Umbilical cord (tissue), 2 donors: ENCODE measurements at places on chromosomes 11 and 22.
A peak's percentile ranks its signal among the peaks of the same experiment; 100 is the strongest.

GRCh38 chr22:48297296-48297695, 1530.4 kb downstream of the BRD1 start:
- no peak for DNase-seq

- no peak for DNase-seq
Observed at GRCh38 chr22:48205161-48205560, 1442.7 kb downstream of the TBC1D22A start.

DNA sequence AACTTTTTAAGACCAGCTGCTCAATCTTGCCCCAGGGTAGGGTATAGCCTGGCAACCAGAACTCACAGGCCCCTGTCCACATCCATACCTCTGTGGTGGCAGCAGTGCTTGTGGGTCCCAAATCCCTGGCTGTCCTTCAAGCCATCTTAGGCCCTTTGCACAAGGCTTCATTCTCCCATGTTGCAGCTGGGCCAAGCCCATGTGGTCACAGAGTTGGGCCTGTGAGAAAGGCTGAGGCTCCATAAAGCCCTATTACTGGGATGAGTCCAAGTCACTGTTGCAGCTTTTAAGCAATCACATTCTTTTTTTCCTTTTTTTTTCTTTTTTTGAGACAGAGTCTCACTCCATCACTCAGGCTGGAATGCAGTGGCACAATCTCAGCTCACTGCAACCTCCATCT, 47.9 kb upstream of the SLC25A1 start:
- DNase-seq = no peak

DNA sequence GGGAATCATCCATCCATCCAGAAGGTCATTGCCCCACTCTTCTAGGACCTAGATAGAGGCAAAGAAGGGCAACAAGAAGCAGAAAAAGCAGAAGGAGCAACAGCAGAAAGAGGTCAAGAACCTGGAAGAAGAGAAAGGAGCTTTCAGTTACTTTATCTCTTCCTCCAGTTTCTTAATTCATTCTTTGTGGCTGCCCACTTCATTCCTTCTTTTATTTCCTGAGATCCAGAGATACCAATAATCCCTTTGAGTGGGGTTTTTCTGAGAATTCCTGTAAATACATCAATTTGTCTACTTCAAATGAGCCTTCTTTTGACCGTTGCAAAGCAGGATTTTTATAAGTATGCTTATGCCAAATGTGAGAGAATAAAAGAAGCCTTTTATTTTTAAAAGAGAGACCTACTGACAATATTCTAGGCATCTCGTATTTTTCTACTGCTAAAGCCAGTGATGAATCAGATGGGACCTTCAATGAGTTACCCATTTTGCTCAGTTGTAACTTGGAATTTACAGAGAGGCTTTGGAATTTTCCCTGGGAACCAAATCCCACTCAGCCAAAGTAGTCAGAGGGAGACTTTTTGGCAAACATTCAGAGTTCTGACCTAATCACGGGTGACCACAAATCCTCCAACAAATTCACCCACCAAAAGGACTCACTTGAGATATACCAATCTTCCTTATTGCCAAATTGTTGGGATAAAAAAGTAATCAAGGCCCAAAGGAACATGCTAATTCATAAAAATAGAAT, 54.9 kb downstream of the ZC3H12C start:
- no peak for DNase-seq

DNA sequence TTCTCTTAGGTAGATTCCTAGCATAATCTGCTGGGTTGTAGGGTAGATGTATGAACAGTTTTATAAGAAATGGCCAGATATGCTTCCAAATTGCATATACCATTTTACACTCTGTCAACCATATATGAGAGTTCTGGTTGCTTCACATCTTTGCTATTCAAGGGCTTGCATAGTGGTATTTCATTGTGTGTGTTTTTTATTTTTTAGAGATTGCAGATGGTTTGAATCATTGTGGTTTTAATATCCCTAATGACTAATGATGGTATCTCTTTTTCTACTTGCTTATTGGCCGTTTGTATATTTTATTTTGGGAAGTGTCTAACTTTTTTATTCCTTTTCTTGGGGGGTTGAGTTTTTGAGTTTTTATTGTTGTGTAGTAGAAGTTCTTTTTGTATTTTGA, 26.9 kb downstream of the RNF214 start:
- no peak for DNase-seq

- DNase-seq = no peak
Observed at GRCh38 chr11:1773131-1773993, 9.6 kb upstream of the CTSD start.

DNA sequence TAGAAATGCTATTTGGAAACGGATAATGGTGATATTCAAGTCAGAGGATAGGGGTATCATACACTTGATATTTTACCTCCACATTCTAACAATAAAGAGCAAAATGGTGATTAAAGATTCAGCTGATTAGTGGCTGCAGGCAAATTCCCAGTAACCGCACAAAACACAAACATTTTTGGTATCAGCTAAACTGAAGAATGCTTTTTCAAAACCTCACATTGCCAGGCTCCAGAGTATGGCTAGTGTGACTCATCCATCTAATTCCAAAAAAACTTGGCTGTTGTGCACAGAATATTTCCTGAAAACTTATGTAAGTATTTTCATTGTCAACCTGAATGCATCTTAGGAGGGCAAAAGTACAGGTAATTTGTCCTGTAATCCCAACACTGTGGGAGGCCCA, 10.9 kb downstream of the SRPRA start:
- no peak for DNase-seq

DNA sequence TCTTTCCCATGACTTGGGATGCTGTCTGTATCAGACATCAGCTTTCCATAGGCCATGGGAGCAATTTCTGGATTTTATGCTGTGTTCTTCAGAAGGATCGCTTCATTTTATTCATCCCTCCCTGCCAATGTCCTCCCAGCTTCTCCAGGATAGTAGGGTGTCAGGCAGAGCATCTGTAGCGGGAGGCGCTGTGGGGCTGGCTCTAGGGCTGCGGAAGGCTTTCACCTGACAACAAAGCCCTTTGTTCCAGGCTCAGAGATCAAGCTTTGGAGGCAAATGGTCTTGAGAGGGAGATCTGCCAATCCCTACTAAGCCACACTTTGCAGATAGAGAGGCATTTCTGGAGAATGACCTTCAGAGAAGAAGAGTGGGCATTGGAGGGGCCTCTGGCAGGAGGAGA, 29.5 kb upstream of the FTH1 start:
- no peak for DNase-seq

DNA sequence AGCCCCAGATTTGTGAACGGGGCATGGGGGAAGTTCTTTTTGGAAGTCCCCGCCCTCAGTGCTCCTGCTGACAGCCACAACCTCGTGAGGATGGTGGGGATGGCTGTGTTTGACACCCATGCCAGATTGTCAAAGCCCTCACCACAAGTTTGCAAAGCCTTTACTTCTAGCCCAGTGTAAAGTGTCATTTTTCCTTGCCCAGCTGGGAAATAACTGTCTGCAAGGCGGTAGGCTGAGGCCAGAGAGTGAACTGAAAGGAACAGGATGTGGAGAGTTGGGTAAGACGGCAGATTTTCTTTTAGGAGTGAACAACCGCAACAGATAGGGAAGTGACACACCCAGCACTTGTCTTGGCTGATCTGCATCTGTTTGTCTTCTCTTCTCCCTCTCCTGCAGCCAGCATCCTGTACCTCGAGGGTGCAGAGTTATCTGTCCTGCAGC, 13.6 kb downstream of the IL17RA start:
- no peak for DNase-seq

- DNase-seq = no peak
Observed at GRCh38 chr22:38412435-38413084, 42.4 kb downstream of the KCNJ4 start.

DNA sequence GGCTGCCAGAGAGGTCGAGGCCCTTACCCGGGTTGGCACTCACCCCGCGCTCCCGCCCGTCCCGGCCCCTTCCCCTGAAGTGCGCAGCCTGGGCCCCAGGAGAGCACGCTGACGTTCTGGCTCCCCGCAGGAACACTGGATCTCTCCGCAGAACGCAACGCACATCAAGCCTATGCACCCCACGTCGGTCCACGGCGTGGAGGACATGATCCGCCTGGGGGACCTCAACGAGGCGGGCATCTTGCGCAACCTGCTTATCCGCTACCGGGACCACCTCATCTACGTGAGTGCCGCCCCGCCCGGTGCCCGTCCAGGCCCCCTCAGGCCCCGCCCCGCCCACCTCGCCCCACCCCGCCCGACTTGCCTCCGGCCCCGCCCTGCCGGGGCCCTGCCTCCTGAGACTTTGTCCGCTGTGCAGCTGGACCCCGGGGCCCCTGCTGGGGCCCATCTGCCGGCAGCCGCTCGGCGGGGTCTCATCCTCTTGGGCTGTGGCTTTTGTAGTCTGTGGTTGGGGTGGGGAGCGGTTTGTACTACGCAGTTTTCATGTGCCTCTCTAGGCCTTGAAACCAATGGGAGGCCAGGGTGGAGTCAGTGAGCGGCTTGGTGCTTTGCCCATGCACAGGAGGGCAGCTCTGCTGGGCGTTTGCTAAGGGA, 19.7 kb downstream of the MYO7A start:
- DNase-seq = peak; percentile 47

GRCh38 chr11:22458161-22458560, 120.0 kb downstream of the SLC17A6 start:
- DNase-seq = no peak

DNA sequence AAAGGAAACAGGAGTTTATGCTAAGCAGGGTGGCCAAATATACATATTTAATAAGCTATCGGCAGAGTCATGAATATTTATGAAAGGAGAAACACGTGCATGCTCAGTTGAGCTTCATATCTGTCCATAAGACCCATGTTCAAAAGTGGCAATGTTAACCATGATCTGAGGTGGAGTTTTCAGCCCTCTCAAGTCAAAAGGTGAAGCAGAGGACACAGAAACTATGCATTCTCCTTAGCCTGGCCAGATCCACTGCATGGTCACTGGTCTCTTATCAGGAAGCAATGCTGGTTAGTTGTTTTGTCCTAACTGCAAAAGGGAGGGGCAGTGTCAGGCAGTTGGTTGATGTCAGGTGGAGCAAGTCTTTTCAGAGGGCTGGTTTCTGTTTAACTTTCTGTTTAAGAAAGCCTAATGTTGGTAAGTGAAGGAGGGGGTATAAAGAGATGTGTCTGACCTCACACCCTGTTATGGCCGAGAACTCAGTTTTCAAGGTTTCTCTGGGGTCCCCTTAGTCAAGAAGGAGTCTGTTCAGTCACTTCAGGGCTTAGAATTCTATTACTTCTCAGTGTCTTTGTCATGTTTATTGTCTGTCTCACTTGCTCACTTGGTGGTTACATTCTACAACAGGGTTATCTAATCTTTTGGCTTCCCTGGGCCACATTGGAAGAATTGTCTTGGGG, 5.5 kb upstream of the SELENOH start:
- DNase-seq = no peak

DNA sequence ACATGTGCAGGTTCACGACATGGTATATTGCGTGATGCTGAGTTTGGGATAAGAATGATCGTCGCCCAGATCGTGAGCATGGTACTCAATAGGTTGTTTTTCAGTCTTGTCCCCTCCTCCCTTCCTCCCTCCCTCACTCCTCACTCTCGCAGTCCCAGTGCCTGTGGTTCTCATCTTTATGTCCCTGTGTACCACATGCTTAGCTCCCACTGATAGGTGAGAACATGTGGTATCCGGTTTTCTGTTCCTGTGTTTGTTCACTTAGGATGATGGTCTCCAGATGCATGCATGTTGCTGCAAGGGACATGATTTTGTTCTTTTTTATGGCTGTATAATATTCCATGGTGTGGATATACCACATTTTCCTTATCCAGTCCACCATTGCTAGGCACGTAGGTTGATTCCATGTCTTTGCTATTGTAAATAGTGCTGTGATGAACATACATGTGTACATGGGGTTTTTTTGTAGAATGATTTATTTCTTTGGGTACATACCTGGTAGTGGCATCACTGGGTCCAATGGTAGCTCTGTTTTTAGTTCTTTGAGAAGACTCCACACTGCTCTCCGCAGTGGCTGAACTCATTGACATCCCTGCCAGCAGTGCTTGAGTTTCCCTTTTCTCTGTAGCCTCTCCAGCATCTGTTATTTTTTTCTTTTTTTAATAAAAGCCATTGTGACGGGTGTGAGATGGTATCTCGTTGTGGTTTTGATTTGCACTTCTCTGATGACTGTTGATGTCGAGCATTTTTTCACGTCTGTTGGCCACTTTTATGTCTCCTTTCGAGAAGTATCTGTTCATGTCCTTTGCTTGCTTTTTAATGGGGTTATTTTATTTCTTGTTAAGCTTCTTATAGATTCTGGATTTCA, 16.4 kb downstream of the ZBED4 start:
- DNase-seq = no peak

DNA sequence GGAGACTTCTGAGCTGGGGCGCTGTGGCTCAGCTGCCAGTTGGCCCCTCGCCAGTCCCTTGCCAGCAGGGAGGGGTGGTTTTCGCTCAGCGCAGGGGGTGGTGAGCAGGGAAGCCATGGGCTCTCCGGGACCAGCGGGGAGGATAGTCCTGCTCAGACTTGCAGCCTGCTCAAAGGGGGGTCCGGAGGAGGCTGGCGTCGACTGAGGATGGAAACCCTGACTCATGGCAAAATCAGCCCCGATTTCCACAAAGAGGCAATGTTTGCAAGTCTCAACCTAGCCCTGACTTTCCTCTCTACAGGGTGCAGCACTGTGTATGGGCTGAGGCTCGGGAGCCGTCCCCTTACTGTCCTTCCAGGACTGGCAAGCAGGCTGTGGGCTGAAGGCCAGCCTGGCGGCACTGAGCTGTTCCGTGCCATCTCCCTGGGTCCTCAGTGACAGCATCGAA, 35.1 kb downstream of the FBLN1 start:
- DNase-seq = peak; percentile 87

DNA sequence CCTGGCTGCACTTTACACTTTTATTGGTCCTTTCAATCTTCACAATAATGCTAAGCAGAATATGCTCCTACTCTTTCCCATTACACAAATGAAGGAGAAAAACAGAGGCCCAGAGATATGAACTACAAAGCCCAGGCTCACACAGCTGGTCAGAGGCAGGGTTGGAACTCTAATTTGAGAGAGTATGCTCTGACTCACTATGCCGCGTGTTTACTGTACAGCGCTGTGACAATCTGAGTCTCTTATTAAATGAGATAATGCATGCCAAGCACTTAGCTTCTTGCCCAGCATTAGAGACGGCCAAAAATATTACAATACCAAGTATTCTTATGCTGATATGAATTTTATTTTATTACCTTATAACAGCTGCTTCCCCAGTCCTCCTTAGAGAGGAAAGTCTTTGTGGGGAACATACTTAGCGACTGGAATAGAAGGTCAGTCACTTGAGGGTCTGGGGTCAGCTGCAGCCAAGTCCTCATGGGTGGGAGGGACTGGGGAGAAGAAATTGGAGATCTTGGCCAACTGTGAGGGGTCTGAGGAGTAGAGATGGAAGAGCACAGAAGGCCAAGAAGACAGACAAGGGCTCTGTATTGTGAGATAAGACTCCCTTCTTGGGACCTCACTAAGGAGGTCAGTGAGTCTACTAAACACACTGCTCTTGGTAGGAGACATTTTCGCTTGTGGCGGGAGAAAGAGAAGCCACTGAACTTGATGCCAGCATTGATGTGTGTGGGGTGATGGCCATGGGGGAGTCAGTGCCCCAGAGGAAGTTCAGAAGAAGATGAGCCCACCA, 150.8 kb upstream of the TIMP3 start:
- DNase-seq = no peak
